IPS DF 19.7 (cell line): ENCODE measurements at places on chromosomes 11 and 22.

DNA sequence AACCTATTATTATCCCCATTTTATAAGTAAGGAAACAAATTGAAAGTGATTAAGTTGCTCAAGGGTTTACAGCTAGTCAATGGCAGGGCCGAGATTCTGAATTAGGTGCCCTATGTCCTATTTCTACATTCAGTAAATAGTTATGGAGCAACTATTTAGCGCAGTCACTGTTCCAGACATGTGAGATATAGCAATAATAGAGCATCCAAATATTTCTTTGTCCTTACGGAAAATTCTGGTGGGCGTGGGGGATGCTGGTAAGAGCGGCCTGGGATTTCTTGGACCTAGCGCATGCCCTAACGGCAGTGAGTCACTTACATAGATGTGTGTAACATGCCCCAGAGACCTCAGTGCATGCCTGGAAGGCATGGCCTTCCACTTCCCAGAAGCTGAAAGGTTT is 4.4 kb downstream of the DTX4 start:
- no peak for DNase-seq

DNA sequence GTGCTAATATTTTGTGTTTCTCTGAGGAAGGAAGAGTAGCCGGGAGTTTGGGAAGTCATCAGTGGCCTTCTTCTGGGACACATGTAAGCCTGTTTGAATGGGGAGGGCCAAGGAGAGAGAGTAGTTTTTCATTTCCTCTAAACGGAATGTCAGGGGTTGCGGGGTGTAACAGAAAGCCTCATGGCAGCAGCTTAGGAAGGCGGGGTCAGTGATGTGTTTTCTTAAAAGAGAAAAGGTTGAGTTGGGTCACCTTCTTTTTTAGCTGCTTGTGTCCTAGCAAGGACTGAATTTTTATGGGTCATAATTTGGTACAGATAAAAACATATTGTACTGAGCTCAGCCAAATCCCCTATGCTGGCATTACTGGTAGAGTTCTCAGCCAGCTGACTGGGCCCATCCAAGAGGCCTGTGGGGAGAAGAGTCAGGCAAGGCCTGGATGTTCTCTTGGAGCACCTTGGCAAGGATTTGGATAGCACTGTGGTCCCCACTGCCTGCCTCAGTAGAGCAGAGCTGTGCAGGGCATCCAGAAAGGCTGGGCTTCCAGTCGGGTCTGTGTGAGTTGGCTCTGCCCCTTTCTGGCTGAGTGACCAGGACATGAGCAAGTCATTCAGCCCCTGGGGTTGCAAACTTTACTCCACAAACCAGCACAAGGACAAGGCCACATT is 29.4 kb upstream of the NAV2 start:
- no peak for DNase-seq

DNA sequence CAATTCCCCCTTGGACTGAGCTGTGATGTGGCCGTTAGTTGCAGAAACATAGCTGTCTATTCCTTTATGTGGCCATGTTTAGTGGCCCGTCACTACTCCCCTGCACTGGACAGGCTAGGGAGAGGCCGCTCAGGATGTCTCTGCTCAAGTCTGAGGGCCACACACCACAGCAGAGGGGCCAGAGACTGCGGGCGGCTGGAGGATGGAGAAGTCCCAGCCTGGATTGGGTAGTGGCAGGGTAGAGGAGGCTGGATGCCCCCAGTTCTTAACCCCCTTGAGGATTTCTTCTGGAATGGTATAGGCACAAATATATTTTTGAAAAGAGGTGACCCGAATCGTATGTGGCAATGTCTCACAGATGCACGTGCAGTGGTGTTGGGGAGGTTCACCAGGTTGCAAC is 116.4 kb upstream of the B3GAT1 start:
- DNase-seq, result no peak

DNA sequence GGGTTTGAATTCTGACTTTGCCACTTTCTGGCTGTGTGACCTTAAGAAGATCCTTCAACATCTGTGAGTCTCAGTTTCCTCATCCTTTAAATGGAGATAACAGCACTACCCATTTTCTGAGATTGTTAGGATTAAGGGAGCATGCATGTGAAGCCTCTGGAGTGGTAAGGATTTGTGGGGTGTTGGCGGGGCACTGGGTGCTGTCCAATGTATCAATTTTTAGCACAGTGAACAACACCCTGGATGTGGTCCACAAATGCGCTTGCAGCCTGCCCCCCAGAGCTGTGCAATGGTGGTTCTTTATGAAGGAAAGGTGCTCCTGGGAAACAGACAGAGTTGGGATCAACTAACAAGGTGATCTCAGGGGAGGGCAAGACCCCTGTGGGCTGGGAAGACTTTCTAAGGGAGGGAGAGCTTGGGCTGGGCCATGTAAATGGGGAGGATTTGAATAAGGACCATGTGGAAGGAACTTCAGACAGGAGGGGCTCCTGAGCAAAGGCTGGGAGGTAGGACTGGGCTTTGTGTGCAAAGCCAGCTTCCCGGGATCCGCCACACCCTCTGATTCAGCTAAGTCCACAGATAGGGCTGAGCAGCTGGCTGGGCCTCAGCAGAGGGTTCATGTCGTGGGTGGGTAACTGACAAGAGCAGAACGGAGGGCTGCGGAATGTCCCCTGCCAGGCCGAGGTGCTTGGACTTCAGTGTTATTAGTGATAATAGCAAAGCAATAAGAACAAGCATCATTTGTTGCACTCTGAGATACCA is 22.7 kb upstream of the RASD2 start:
- no peak for DNase-seq

GRCh38 chr11:11407065-11407762 is 54.2 kb upstream of the CSNK2A3 start:
- DNase-seq, result no peak

DNA sequence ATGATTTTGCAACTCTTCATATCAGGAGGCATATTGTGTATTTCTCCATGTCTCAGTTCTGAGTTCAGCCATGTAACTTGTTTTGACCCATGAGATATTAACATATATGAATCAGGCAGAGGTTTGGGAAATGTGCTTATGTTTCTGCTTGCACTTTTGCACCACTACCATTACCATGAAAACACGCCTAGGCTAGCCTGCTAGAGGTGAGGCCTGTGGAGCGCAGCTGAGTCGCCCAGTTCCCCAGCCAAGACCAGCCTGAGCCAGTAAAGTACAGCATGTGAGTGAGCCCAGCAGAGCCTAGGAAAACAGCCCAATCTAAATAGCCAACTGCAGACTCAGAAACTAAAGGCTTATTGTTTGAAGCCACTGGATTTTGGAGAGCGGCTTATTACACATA is 18.4 kb upstream of the MYOD1 start:
- no peak for DNase-seq

- no peak for DNase-seq
Measured at GRCh38 chr11:125171974-125172373, 7.4 kb downstream of the PKNOX2 start.

GRCh38 chr11:1307163-1307870 is 2.1 kb downstream of the TOLLIP start:
- no peak for DNase-seq

- DNase-seq, result no peak
Measured at GRCh38 chr11:62033191-62034035, 66.0 kb upstream of the FTH1 start.

GRCh38 chr11:111911563-111912401 is at the start of gene CRYAB:
TSS of gene CRYAB (minus strand) at chr11:111911770. CDS start at chr11:111911724, 46 bp downstream.
- DNase-seq, result no peak

DNA sequence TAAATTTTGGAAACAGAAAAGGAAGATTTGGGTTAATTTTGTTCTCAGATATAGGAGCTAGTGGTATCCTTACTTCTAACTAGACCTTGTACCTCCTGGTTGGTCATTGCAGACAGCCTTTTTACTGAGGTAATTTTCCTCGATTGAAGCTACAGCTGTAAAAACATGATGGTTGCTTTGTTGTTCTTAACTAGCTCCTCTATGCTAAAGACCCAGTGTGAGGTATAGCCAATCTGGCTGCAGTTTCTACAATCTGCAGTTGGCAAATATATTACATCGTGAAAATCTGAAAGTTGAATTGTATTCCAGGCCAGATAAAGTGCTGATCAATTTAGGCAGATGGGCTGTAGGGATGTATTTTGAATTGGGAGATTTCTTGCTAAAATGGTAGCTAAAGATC is 116.5 kb downstream of the AASDHPPT start:
- no peak for DNase-seq

DNA sequence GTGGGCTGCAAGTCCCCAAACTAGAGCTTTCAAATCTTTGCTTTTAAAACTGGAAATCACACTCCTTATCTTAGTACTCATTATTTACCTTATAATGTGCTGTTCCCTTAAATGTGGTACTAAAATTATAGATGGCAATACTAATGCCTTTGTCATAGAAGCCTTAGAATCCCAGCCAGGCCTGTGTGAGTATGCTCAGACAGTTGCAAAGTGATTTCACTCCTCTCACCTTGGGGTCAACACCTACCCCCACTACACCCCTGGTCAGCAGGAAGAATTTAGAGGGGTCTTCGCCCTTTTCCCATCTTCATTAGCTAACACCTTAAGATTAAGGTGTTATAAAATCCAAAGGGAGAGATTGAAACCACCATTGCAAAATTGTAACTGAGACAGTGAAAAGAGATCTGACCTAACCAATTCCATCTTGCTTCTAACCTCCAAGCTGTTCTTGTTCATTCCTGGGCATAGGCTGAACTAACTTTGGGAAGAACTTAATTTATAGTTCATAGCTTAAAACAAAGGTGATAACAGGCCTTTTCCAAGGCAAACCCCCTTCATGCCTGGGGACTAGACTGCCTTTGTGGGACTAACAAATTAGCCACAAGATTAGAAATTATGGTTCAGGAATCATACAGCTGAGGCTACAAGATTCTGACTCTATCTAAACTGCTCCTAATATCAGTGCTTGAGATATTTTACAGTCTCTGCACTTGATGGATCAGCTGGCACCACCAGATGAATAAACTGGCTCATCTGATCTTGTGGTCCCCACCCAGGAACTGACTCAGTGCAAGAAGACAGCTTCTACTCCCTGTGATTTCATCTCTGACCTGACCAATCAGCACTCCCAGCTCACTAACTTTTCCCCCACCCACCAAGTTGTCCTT is 10.4 kb upstream of the MRPL17 start:
- DNase-seq, result no peak

DNA sequence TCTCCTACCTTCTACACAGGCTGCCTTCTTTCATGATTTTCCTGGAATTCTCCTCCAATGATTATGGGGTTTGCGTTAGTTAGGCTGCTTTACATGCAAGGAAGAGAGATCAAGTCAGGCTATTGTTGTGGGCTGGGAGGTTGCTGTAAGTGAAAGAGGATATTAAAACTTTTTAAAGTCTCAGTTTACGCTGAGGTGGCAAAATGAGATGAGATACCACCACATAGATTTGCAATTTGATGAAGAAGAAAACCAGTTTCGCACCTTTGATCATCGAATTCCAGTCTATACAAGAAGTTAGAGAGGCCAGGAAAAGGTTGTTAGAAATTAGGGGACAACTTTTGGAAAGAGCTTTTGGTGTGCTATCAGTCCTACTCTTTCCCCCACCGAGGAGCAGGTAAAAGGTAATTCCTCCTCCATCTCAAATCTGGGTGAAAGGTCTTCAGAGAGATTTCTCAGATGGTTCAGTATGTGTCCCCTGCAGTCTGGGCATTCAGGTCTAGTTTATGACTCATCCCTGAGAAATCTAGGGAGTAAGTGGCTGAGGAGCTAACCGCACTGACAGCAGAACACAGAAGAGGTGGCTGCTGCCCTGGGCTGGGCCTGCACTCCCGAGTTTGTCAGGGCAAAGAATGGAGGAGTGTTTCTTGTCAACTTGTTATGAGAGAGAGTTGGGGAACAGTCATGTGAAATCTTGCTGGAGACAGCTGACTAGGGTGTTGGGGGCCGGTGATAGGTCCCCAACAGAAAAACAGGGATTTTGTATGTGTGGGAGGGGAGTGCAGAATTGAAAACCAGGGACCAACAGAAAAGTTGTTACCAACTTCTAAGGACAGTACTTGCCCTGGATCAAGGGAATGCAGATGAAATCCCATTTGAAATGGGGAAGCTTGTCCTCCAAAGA is 34.7 kb downstream of the CCDC83 start:
- DNase-seq, result peak; percentile 28

GRCh38 chr11:8775734-8776133 is 93.1 kb downstream of the RPL27A start:
- no peak for DNase-seq

DNA sequence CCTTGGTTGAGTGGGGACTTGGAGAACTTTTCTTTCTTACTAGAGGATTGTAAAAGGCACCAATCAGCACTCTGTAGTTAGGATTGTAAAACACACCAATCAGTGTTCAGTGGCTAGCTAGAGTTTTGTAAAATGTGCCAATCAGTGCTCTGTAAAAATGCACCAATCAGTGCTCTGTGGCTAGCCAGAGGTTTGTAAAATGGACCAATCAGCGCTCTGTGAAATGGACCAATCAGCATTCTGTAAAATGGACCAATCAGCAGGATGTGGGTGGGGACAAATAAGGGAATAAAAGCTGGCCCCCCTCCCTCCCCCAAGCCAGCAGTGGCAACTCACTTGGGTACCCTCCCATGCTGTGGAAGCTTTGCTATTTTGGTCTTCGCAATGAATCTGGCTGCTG is 5.5 kb upstream of the DRG1 start:
- DNase-seq, result no peak

- no peak for DNase-seq
Measured at GRCh38 chr11:108970221-108970991, 305.5 kb downstream of the DDX10 start.

DNA sequence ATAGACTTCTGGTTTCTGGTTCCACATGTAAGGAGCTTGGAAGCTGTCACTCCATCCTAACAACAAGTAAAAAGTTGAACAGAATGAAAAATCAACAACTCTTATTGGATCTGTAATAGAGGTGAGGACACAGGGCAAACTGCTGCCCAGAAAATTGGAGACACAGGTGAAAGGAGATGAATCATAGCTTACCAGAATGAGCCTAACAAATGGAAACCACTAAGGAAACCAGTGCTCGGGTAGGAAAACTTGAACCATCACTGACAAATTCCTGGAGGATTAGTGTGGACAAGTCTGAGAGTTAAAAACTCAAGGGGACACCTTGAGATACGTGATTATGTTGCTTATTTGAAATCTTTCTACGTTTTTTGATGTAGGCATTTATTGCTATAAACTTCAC is 52.1 kb downstream of the GDPD4 start:
- DNase-seq, result no peak
